ENCODE measurements at places on chromosomes 1 and 21.

DNA sequence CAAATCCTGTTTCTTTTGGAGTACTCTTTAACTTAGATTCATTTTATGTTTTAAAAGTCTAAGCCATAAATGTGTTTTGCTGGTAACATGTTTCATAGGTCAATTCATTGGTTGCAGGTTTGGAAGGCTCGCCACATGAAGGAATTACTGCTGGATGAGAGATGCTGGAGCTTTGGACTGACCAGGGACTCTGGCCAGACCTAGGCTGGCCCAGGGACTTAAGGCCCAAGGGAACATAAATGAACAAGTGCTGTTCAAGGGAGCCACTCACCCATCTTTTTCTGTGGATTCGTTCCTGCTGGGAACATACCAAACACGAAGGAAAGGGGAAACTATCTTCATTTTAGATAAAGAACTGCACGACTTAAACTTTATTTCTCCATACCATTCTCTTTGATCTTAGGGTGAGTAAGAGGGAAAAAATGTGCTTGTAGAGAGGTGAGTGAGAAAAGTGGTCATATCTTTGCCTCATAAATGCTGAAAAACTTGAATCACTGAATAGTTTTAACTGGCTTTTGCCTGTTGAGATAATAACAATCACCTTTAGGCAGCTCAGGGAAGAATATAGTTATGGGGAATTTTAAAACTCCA is 15.3 kb upstream of the SHCBP1L start:
- no peak for DNase-seq

DNA sequence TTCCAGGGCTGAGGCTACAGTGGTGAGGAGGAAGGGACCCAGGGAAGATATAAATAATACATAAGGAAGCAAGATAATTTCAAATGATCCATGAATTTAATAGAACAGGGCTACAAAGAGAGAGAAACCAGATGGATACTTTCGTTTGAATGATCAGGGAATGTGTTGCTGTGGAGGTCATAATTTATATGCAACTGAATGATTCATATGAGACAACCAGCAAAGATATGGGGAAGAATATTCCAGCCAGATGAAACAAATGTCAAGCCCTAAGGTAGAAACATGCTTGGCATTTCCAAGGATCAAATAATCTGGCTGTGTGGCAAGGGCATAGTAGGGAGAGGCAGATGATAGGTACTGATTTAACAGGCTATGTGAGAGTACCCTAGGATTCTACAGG is 84.8 kb upstream of the ZC3H11B start:
- no peak for DNase-seq

- DNase-seq = no peak
Measured at GRCh38 chr1:211194826-211195225, 60.9 kb upstream of the KCNH1 start.

- DNase-seq = no peak
Measured at GRCh38 chr1:158037008-158037865, 43.8 kb downstream of the KIRREL1 start.

DNA sequence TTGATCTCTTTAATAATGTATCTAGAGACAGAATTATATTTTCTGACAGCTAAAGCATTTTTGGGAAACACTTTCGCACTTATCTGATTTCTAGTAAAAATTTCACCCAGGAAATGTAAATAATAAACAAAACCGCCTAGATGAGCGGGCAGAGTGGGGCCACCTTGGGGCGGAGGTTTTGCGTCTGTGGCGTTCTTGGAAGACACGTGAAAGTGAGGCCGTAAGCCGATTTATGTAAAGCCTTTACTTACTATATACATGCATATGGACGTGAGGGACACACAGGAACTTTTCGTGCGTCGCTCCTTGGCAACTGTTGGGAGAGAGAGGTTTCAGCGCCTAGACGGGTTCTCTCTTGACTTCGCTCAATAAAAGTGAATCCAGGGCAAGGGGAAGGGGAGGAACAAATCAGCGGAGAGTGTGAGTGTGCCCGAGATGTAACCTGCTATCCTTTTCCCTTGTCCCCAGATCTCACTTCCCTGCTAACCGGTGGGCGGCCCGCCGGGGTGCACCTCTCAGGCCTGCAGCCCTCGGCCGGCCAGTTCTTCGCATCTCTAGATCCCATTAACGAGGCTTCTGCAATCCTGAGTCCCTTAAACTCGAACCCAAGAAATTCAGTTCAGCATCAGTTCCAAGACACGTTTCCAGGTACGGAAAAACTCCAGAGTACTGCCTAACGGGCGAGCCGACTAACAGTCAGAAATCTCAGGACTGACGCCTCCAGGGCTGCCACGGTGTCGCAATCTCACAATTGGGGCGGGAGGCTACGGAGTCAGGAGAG is 1.7 kb downstream of the HLX start:
- DNase-seq = no peak

DNA sequence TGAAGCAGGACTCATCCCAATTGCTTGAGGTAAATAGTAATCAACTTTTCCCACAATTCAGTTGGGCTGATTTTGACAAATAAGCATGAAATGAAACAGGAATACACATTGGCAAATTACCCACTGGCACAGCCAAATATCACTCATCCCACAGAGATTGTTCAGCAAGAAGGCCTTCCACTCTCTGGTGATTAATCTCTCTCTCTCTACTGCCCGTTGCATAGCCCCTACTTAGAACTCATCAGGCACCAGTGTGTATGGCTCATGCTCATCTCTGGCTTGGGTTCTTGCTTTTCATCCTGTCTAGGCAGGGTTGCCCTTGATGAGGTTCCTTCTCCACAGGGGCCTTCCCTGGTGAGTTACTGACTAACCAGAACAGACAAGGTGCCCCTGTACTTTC is 1.1 kb downstream of the BSDC1 start:
- DNase-seq = no peak

DNA sequence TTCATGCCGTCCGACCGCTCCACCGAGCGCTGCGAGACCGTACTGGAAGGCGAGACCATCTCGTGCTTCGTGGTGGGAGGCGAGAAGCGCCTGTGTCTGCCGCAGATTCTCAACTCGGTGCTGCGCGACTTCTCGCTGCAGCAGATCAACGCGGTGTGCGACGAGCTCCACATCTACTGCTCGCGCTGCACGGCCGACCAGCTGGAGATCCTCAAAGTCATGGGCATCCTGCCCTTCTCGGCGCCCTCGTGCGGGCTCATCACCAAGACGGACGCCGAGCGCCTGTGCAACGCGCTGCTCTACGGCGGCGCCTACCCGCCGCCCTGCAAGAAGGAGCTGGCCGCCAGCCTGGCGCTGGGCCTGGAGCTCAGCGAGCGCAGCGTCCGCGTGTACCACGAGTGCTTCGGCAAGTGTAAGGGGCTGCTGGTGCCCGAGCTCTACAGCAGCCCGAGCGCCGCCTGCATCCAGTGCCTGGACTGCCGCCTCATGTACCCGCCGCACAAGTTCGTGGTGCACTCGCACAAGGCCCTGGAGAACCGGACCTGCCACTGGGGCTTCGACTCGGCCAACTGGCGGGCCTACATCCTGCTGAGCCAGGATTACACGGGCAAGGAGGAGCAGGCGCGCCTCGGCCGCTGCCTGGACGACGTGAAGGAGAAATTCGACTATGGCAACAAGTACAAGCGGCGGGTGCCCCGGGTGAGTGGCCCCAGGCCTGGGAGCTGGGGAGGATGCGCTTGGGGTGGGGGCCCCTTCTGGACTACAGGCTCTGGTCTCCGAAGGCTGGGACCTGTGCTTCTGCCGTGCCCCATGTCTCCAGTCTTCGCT is 1.1 kb downstream of the SKI start:
- DNase-seq = no peak

DNA sequence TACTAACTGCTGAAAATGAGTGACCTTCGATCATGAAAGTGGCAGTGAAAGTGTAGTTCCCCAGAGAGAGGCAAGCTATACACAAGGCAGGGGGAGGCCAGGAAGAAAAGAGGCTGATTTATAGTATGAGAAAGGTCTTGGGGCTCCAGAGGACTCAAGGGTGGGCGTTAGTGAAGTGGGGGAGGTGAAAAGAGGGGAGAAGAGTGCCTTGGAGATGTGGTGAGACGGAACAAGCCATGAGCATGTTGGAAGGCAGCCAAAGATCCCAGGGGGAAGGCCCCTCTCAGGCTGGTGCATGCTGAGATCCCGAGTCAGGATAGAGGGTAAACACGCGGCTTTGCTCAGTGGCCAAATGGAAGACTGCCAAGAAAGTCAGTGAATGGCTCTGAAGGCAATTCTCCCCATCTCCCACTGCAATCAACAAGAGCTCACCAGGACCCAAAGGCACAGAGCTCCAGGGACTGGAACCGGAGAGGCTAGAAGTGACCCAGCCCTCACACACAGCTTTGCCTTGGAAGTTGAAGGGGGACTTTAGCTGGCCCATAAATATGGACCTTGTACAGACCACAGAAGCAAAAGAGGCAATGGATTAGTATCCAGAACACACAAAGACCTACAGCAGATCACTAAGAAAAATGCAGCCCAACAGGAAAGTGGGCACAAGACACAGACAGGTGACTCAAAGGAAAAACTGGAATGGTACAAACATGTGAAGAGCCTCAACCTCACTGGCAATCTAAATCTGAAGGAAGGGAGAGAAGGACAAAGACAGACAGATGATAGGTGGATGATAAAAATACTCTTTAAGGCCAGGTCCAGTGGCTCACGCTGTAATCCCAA is 49.6 kb downstream of the HSF2BP start:
- no peak for DNase-seq

GRCh38 chr1:172041742-172042141 is 200.4 kb downstream of the DNM3 start:
- no peak for DNase-seq

GRCh38 chr1:234887016-234887900 is 241.4 kb downstream of the TOMM20 start:
- DNase-seq = no peak

DNA sequence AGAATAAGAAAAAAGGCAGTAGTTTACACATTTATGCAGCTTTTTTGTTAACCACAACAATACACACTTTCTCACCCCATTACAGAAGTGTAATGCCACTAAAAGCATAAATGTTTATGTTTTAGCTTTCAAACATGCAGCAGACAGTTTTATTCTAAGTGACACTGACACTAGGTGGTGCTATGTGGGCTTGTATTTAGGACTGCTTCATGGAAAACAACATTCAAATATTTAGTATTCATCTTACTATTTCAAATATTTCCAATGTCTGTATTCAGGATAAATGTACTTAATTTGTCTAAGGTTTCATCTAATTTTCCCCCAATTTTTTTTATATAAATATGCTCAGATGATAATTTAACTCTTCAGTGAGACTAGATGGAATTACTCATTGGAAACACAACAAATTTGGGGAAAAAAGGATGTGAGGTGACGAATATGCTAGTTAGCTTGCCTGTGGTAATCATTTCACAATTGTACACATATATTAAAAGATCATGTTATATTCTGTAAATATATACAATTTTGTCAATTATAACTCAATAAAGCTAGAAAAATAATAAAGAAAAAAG is 71.4 kb downstream of the USP1 start:
- DNase-seq = no peak
